ENCODE measurements at places on chromosomes 1 and 21.

DNA sequence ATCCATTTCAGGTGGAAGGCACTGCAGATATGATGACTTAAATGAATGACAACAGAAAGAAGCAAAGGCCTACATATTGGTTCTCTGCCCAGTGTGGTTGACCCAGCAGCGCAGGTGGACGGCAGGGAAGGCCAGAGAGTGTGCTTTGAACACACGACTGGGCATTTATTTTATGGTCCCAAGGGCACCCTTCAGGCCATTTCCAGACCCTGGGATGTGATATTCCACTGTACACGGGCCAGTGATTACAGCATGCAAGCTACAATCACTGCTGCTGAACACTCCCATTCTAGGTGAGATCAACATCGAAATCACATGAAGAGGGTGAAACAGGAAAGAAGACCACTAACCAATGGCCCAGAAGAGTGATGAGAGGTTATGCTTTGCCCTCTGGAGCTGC, 33.8 kb downstream of the PCNX2 start:
- no peak for DNase-seq

DNA sequence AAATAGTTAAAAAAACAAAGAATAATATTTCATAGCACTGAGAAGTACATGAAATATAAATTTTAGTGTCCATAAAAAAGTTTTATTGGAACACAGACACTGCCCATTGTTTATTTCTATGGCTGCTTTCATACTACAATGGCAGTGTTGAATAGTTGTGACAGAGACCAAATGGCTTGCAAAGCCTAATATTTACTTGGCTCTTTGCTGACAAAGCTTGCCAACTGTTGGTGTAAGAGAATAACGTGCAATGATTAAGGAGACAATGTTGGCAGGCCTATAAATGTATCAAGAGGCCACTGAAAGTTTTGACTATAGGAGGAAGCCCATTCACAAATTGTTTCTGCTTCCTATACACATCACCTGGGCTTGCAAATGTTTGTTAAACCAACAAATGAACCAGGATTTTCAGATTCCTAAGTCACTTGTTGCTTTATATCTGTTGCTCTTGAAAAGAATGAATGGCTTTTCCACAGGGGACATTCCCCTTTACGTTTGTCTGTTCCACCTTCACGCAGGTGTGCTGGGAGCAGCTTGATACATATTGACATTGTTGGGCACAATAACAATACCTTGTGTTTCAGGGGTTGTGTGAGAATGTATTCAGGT, 5.5 kb upstream of the ST6GALNAC3 start:
- DNase-seq: no peak

GRCh38 chr1:150563340-150564038, 14.3 kb downstream of the ADAMTSL4 start:
- DNase-seq: peak; percentile 50

DNA sequence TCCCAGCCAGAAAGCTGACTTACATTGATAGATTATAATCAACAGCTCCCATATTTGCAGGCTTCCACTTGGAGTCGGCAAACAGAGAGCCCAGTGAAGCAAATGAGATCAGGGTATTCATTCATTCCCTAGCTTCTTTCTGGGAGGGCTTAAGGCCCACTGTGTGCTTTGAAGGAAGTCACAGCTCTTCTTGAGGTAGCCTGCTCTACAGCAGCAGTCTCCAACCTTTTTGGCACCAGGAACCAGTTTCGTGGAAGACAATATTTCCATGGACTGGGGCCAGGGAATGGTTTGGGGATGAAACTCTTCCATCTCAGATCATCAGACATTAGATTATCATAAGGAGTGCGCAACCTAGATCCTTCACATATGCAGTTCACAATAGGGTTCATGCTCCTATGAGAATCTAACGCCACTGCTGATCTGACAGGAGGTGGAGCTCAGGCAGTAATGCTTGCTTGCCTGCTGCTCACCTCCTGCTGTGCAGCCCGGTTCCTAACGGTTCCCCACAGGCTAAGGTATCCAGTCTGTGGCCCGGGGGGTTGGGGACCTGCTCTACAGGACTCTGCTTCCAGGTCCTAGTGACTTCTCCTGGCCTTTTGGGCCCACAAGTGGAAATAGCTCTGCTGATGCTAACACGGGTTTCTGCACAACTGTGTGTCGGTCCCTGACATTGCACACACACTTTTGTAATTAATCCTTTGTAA, 13.7 kb upstream of the ADAM30 start:
- DNase-seq: no peak

DNA sequence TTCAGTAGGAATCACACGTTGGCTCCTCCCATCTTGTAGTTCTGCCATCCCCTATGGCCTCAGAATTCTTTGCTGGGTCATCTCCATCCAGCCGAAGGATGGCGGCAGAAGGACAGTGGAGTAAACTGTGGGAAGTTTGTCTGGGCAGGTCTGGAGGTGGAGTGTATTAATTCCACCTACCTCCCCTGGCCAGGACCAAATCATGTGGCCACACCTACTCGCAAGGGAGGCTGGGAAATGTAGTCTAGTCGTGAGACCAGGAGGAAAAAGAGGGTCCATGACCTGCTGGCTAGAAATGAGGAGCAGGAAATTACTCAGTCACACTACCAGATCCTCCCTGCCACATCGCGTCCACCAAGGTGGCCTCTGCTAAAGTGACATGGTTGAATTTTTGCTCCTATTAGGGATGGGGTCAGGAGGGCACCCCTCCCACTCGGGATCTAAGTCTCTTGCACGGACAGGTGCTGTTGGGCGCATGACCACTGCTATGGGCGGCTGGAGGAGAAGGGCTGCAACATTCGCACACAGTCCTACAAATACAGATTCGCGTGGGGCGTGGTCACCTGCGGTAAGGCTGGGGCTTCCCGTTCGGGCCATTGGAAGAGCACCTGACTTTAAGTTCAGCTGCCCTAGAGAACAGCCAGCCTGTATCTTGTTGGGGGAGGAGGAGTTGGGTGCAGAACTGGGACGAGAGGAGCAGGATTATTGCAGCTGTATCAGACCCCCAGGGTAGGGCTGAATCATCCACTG, 19.5 kb downstream of the PLA2G5 start:
- no peak for DNase-seq

GRCh38 chr1:223843934-223844786, 1.6 kb downstream of the TP53BP2 start:
- DNase-seq: no peak

DNA sequence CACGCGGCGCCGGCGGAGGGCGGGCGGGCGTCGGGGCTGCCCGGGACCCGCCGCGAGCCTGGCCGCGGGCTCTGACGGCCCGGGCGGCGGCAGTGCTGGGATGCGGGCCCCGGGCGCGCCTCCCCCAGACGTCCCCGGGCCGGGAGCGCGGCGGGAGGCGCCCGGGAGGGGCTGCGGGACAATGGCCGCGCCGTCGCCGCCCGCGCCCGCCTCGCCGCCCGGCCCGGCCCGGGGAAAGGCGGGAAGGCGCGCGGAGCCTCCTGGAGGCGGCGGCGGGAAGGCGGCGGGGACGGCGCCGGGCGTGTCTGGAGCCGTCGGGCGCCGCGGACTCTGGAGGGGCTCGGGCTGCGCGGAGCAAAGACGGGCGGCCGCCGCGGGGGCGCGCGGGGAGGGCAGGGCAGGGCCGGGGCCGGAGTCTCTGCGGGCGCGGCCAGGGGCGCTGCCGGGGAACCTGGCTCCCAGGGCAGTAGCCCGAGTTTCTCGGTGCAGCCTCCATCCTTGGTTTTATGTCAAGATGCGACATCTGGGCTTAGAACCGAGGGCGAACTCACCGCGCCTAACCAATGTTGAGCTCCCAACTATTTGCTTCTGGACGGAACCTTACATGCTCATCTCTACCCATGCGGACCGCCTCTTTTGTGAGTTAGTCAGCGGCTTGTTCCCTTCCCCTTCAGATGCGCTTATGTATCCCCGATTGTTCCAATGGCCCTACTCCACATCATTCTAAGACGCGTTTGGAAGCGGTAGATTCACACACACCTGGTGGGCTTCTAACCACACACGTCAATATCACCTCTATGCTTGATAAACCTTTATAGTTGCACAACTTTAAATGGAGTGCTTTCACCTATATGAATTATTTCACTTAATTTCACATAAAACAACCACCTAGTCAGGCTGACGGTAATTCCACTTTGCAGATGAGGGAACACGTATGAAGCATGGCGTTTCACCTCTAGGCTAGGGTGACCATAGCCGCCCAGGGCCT, 651 bp downstream of the ZBTB8A start:
- peak; percentile 53 for DNase-seq

GRCh38 chr1:207424570-207425131, 29.5 kb upstream of the CR2 start:
- DNase-seq: peak; percentile 51

DNA sequence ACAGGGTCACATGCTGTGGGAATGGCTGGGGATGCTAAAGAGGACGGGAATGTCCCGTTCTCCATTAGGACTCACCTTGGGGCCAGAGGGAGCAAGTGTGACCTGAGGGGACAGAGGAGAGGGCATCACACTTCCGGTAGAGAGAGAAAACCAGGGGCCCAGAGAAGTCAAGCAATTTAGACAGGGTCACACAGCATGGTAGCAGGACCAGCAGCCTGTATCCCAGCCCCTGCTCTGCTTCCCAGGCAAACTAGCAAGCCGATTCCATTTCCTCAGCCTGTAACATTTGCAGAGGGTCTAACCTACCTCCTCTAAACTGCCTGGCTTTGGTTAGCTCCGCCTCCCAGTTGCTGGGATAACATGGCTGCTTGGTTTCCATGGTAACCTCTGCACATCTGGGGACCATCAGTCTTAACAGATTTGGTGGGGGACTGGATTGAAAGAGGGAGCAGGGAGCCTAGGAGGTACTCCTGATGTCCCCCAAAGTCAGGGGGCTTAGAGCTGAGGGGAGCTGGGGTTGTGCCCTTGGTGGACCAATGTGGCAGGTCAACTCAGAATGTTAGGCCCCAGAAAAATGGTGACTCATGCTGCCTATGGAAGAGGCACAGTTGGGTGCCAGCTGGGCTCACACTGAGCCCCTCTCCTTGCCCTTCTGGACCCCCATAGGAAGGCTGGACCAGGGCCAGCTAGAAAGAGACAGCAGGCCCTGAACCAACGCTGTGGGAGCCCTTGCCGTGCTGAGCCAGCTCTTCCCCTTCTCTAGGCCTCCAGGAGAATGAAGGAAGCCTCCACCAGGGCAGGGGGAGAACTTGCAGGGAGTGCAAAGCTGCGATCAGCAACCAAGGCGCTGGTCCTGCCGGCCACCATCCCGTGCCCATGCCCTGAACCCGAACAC, 9.5 kb downstream of the COL16A1 start:
- no peak for DNase-seq

- no peak for DNase-seq
Measured at GRCh38 chr1:21278860-21279845, 11.1 kb downstream of the ECE1 start.

GRCh38 chr1:10631811-10632593, 157.3 kb downstream of the PEX14 start:
- no peak for DNase-seq

- peak; percentile 12 for DNase-seq
Measured at GRCh38 chr1:108877348-108878159, 769 bp downstream of the GPSM2 start.

GRCh38 chr1:39395357-39395831, 96.0 kb upstream of the BMP8A start:
- peak; percentile 50 for DNase-seq

GRCh38 chr1:180939073-180939710, 26.5 kb downstream of the KIAA1614 start:
- no peak for DNase-seq

- DNase-seq: no peak
Measured at GRCh38 chr1:41281334-41281733, 39.2 kb upstream of the SCMH1 start.

DNA sequence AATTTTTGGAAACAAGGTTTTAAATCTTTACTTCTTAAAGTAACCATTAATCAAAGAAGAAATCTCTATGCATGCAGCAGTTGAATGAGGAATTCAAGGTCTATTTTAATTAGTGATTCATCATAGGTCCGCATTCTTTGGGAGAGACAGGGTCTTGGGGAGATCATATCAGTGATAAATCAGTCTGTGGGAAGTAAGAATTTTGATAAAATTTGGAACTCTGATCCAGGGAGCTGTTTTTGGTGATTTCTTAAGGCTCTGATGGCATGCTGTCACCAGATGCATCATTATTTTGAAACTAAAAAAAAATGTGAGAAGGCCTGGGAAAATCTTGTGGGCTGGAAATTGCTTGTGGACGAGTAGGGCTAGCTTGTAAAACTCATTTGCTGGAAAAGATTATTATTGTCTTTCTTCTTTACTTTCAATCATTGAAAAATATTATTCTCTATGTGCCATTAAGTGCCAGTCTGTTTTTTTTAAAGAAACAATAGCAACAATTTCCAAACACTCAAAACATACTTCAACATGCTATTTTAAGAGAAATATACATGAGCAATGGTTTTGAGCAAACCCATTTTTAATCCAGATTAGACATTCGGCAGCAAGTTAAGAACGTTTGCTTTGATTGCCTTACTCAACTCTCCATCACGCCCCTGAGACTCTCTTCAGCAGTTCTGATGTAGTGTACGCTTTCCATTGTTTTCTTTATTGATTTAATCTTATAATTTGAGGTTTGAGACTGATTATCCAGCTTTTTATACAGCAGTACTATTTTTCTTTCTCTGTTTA, 62.6 kb downstream of the ZBTB18 start:
- no peak for DNase-seq

DNA sequence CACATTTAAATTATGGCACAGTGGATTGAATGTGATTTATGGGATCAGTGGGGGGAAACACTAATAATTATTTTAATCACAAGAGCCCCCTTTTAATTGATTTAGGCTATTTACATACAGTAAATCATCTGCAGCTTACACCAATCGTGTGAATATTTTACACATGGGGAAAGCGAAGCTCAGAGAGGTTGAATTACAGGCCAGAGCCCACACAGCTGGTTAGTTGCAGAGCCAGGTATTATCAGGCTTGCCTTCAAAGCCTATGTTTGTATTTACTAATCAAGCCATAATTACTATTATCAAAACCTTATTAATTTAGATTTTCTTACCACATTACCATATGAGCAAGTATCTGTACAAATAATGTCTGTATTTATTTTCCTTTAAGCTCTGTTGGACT, 749 bp downstream of the SDCCAG8 start:
- no peak for DNase-seq

DNA sequence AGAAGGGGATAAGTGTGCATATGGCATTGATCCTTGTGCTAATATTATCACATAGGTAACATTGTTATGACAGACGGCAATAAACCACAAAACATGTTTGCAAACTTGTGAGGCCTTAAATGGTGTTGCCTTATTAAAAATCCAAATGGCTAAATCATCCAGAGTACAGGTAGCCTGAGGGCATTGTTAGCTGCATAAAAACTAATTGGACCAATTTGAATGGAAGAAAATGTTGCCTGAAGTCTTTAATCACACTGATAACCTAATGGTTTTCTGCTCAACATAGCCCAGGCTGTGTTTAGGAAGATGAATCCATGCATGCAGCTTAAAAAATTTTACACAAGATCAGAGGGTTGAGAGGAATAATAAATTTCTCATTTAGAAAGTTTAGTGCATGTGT, 19.4 kb upstream of the LRRC53 start:
- DNase-seq: no peak

- no peak for DNase-seq
Measured at GRCh38 chr1:71304125-71304524, 223.3 kb upstream of the ZRANB2 start.

- no peak for DNase-seq
Measured at GRCh38 chr1:110119843-110120242, 7.6 kb downstream of the UBL4B start.

Data from germinal center (tissue), 1 donor.